ENCODE measurements at places on chromosomes 16 and 17. TPM values are rescaled to one million over a fixed set of nuclear protein-coding genes. Genes with fewer than 3 reads are reported as not detected.

The SOCS3 gene
- polyA plus RNA-seq: 31.2 TPM

The NOG gene
- 3.6 TPM for polyA plus RNA-seq

DNA sequence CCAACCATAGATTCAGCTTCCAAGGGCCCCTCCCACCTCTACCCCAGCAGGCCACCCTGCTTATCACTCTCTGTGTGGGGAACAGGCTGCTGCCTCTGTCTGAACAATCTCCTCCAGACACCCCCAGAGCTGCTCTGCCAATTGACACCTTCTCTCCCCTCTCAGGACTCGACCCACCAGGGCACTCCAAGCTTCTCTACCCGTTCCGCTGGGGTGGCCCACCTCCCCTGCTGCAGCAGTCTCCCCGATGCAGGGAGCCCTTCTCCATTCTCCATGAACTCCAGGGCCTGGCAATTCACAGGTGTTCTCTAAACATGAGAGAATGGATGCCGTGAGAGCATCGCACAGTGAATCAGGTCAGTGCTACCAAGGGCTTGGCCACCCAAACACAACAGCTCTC is 28.3 kb upstream of the FAAP100 start:
- no peak for DNase-seq

The SLC16A6 gene
- polyA plus RNA-seq: 0.16 TPM

- peak; percentile 77 for DNase-seq
Observed at GRCh38 chr17:72372185-72372584, 251.4 kb downstream of the SOX9 start.

DNA sequence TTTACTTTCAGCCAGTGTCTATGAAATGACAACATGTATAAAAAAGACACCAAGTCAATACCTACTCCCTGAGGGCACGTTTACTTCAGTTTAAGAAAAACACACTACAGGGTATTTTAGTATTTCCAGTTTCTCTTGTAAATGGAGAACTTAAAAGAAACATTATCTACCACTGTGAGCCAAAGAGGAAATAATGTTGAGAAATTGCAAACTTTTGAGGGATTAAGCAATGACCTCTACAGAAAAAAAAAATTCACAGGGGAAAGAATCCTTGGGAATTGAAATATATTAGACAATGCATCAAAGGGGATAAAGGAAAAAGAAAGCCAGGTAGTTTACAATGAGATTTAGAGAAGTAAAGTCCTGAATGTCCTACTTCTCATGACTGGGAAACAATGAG is 126.0 kb downstream of the KCNJ2 start:
- DNase-seq: no peak

- DNase-seq: no peak
Observed at GRCh38 chr16:67648764-67649407, 3.9 kb downstream of the CARMIL2 start.

GRCh38 chr17:28959471-28959871 is 8.2 kb upstream of the PHF12 start:
- no peak for DNase-seq

- DNase-seq: no peak
Observed at GRCh38 chr16:87585442-87586200, 16.7 kb upstream of the JPH3 start.

DNA sequence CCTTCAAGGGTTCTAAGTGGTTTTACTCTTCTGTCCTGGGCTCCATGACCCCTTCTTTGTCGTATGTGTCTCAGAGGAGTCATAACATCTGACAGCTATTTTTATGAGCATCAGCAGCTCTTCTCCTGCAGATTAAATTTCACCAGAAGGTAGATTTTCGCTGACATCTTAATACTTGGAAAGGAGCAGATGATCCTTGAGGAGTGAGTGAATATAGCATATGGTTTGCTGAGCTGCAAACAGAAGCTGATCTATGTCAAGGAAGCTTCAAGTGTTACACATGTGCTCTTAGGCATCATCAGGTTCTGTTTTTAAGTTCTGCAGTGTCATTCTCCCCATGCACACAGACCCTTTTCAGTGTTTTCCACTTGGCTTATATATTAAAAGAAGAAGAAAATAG is 49.2 kb upstream of the MYH2 start:
- no peak for DNase-seq

GRCh38 chr17:50186661-50187393 is 14.6 kb downstream of the COL1A1 start:
- peak; percentile 88 for DNase-seq

DNA sequence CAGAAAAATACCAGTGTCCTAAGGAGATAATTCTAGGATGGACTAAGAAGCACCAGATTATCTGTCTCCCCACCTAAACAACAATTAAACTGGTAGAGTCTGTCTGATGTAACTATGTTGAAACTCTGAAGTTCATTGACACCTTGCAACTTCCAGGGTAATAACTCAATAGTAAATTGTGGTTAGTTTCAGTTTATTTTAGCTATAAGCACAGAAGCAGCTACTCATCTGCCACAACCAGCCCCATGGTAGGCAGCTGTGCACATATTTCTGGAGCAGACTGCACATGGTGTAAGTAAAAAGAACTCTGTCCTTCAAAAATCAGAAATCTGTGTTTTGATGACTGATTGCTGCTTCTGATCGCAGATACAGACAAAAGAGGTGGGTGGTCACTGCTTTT is 852.1 kb downstream of the CDH11 start:
- DNase-seq: no peak

- DNase-seq: peak; percentile 53
Observed at GRCh38 chr17:40319651-40320540, 10.9 kb downstream of the RARA start.

The GAS2L2 gene
- polyA plus RNA-seq: not detected

GRCh38 chr17:79097226-79098055 is 22.8 kb downstream of the ENGASE start:
- no peak for DNase-seq

- DNase-seq: no peak
Observed at GRCh38 chr17:67666710-67667109, 51.0 kb upstream of the NOL11 start.

GRCh38 chr16:86827521-86827920 is 249.2 kb downstream of the FOXL1 start:
- DNase-seq: no peak

DNA sequence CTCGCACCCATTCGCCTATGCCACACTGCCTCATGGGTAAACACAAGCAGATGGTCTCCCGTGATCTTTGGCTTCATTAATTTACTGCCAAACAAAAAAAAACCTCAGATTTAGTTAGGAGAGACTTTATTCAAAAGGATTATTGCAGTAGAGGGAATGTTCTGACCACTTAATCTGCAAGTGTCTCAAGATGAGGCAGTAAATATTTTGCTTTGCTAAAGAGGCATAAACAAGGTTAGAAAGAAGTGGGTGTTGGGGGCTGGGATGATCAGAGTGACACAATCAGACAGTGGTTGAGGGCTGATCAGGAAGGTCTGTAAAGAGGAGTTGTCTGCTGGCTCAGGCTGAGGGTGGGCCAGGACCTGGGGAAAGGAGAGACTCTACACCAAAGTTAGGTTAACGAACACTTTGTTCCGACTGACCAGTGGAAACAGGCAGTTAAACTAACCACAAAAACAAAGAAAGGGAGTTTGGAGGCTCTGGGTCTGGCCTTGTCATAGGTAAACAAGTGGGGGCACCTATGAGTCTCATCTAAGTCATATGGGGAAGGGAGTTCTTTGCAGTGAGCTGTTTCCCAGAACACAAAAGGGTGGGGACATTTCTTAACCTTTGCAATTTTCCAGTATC is 28.5 kb downstream of the HSD17B2 start:
- DNase-seq: peak; percentile 16

- DNase-seq: peak; percentile 73
Observed at GRCh38 chr16:17512636-17513220, 42.0 kb upstream of the XYLT1 start.

GRCh38 chr16:12546918-12547607 is 256.6 kb downstream of the CPPED1 start:
- peak; percentile 13 for DNase-seq

DNA sequence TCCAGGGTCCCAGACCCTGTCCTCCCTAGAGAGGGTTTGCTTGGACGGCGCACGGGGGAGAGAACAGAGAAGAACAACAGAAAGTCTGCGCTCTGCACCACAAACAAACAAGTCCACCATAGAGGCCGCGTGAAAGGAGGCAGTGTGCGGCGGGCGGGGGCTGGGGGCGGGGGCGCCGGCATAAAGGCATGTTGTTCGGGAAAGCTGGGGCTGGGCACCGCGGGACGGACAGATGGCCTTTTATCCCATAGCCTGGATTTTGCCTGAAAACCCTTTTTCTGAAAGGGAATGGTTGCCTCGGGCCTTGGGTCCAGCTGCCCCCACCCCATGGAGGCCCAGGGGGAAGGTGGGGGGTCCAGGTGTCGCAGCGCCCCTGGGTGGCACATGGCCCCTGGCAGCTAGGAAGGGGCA is 26.0 kb downstream of the FA2H start:
- no peak for DNase-seq

DNA sequence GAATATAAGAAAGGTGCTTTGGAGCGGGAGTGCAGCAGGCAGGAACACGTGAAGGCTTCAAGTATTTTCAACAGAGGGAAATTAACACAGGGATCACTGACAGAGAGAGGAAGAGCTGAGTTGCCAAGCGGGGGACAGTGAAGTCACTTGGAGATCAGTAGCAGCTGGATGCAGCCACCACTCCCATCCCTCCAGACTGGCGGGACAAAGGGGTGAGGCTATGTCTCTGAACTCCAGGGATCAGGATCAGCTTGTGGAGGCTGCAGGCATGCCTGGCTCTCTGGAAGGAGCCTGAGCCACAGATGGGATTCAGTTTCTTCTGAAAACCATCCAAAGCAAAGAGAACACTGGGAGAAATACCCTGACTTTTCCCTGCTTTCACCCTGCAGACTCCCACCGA is 113.7 kb upstream of the IRX3 start:
- DNase-seq: no peak

The ABCA10 gene
- 0.09 TPM for polyA plus RNA-seq

GRCh38 chr16:88684569-88685155 is 1.6 kb downstream of the SNAI3 start:
- DNase-seq: no peak

The ZNF500 gene
- 8.8 TPM for polyA plus RNA-seq

GRCh38 chr17:29593591-29594518 is 923 bp downstream of the ANKRD13B start:
- peak; percentile 52 for DNase-seq

DNA sequence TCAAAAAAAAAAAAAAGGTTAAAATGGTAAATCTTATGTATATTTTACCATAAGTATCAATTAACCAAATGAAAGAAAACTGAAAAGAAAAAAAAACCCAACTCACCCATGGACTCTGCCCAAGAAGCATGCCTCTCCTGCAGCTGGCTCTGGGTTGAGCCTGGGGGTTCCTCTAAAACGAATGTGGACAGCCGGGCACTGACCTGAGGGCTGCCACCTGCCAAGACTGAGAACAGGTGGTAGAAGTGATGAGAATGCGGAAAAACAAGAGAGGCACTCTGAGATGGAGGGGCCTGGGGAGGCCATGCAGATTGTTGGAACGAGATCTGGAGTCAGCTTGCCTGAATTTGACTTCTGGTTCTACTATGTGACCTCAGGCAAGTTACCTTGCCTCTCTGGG is 85.5 kb upstream of the MSI2 start:
- no peak for DNase-seq

GRCh38 chr17:77738751-77739531 is 219.6 kb upstream of the TNRC6C start:
- DNase-seq: peak; percentile 8

GRCh38 chr17:74567397-74567796 is at the start of gene CD300H:
Gene CD300H (minus strand): TSS chr17:74567509.
- DNase-seq: no peak

The CCL4L2 gene
- polyA plus RNA-seq: not detected

DNA sequence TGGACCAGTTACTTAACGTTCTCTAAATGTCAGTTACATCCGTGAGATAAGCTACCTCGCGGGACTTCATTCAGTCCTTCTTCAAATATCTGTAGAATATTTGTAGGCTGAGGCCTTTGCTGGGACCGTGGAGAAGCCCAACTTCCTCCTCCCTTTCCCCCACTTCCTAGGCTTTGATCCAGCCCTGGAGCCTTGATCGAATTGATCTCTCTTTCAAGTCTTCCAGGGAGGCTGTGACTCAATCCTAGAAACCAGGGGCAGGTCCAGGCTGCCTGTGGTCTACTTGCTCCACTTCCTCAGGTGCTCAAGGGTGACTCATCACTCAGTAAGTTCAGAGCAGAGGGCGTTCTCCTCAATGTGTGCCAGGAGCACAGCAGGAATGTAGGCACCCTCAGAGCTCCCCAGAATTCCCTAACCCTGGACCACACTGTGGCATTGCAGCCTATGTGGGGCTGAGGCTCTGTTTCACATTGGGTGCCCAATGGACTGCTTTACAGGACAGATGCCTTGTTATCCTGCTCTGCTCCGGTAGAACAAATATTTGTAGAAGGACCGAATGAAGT is 11.2 kb upstream of the CEP20 start:
- DNase-seq: peak; percentile 84

GRCh38 chr16:67979955-67980678 is at the start of gene DPEP3:
Gene DPEP3 (minus strand): TSS chr16:67980499. CDS start chr16:67980380, 119 bp downstream.
- no peak for DNase-seq

GRCh38 chr17:9036336-9036735 is 15.0 kb downstream of the NTN1 start:
- no peak for DNase-seq

The GSG1L gene
- polyA plus RNA-seq: not detected

- DNase-seq: no peak
Observed at GRCh38 chr16:19645557-19645981, 72.5 kb downstream of the KNOP1 start.

The HOXB13 gene
- not detected for polyA plus RNA-seq

DNA sequence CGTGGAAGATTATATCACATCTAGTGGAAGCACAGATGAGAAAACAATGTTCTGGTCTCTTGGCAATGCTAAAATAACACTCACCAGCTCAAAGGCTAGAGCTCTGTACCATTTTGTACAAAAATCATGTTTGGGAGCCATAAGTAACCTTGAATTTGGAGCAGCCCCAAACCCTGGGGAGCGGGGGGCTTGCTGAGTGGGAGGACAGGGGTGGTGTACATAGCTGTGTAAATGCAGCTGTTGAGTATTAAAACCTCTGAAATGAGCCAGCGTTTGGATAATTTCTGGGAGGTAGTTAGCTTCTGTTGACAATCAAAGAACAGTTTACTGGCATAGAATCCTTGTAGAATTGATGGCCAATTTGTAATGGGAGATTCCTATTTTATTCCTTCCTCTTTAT is 4.3 kb downstream of the MYH8 start:
- no peak for DNase-seq

GRCh38 chr16:62105244-62105643 is 69.0 kb upstream of the CDH8 start:
- DNase-seq: no peak

The GGT6 gene
- polyA plus RNA-seq: not detected

GRCh38 chr17:50189550-50190292 is 11.7 kb downstream of the COL1A1 start:
- DNase-seq: peak; percentile 75

- peak; percentile 99 for DNase-seq
Observed at GRCh38 chr16:27549746-27550581, at the start of the genes GTF3C1 and KATNIP. Gene GTF3C1 (minus strand): TSS chr16:27549913. CDS start chr16:27549890, 23 bp downstream. Gene KATNIP (plus strand): TSS chr16:27550144. CDS start chr16:27550171, 27 bp downstream.

The UTS2R gene
- not detected for polyA plus RNA-seq

The CACNG1 gene
- polyA plus RNA-seq: not detected

The RAB37 gene
- polyA plus RNA-seq: not detected

The STX1B gene
- polyA plus RNA-seq: 0.46 TPM

DNA sequence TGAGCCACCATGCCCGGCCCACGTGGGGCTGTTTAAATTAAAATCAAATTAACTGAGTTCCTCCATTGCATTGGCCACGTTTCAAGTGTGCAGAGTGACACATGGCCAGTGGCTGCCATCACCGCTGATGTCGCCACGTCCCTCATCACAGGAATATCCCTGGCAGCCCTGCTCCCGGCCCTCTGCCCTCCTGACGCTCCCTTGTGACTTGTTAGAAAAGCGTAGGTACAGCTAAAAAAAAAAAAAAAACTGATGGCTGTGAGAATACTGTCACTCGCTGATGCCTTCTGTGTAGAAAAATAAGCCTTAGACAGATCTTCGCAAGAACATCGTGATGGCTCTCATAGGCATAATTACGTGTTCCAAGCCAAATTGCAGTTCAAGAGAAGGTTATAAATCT is 21.7 kb downstream of the CARHSP1 start:
- no peak for DNase-seq
